ENCODE measurements at places on chromosomes 12 and 14.

DNA sequence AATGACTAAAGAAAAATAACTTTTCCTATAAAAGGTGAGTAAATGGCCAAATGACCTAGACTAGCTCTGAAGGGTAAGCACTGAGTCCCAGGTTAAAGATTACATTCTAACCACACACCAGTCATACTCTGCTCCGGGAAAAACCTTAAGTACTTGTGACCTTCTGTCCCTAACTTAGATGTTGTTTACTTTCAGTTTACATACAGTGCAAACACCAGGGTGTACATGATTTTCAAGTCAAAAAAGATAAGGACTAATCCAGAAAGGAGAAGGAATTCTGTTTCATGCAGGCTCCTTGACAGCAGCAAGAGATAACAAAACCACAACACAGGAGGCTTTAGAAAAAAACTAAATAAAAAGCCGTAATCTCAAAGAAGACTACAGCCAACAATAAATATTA lies 174.2 kb downstream of the PPM1H start:
- DNase-seq: no peak

DNA sequence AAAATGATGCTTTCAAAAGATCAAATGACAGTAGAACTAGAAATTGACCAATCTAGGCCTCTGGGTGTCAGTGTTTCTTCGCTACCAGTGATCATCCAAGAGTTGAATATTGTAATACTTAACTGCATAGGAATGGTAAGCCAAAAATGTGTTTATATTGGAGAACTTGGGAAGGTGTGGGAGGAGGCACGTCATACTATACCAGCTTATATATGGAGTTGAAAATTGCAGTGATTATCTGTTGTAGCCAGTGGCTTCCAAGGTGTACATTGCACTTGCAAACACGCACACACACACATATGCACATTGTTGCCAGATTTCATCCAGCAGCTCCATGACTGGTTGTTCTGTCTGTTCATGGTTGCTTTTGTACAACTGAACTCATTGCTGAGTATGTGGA lies 36.1 kb downstream of the EID3 start:
- no peak for DNase-seq

DNA sequence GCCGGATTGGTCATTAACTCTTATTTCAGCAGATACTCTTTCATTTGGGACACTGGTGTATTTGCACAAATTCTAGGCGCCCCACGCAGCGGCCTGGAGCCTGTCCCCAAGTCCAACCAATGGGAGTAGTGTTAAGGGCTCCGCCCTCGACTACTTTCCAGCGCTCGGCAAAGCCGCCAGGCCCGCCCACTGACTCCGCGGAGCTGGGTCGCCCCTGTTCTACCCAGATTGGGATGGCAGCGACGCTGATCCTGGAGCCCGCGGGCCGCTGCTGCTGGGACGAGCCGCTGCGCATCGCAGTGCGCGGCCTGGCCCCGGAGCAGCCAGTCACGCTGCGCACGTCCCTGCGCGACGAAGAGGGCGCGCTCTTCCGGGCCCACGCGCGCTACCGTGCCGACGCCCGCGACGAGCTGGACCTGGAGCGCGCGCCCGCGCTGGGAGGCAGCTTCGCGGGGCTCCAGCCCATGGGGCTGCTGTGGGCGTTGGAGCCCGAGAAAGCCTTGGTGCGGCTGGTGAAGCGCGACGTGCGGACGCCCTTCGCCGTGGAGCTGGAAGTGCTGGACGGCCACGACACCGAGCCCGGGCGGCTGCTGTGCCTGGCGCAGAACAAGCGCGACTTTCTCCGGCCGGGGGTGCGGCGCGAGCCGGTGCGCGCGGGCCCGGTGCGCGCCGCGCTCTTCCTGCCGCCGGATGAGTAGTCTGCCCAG lies at the start of gene ACOT6:
Gene ACOT6 (plus strand): TSS at position 179 of the 707 bp plus-strand sequence. CDS start 55 bp downstream, at position 234.
- peak; percentile 38 for DNase-seq

DNA sequence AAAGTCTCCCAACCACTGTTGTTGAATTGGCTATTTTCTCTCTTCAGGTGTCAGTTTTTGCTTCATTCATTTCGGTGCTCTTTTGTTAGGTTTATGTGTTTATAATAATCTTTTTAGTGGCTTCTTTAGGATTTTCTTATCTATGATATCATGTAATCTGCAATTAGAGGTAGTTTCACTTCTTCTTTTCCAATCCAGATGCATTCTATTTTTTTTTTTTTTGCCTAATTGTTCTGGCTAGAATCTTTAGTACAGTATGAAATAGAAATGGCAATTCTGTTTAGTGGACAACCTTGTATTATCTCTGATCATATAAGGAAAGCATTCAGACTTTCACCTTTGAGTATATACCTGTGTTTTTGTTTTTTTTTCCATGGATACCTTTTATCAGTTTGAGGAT lies 17.4 kb downstream of the CNOT2 start:
- DNase-seq: no peak

DNA sequence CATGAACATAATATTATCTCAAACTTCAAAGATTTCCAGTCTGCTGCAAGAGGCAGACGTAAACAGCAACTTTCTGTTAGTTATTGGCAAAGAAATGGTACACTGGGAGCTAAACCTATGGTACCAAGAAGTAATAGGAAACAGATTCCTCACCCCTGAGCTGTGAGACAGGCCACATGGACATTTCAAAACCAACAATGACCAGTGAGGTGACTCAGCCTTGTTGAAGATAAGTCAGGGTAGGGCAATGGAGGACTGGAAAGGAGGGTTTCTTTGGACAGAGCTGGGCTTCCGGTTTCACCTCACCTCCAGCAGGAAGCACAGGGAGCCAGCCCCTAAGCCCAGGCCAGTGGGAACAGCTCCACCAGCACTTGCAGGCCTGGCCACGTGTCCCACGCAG lies 1320.5 kb downstream of the AACS start:
- DNase-seq: no peak

DNA sequence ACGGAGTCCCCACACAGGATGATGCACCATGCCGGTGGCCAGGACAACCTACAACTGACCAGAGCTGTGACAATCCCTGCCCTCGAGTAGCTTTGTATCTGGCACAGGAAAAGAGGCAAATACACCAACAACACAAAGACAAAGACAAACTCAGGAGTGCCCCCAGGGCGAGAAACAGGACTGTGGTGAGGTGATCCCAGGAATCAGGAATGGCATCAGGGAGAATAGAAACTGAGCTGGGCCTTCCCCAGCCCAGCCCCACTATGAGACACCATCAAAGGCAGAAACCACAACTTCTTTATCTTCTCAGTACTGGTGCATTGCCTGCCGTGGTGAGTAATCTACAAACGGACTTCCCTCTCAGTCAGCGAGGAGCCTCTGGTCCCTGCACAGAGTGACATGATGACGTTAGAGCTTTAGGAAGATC lies 157.7 kb downstream of the TTC7B start:
- no peak for DNase-seq

DNA sequence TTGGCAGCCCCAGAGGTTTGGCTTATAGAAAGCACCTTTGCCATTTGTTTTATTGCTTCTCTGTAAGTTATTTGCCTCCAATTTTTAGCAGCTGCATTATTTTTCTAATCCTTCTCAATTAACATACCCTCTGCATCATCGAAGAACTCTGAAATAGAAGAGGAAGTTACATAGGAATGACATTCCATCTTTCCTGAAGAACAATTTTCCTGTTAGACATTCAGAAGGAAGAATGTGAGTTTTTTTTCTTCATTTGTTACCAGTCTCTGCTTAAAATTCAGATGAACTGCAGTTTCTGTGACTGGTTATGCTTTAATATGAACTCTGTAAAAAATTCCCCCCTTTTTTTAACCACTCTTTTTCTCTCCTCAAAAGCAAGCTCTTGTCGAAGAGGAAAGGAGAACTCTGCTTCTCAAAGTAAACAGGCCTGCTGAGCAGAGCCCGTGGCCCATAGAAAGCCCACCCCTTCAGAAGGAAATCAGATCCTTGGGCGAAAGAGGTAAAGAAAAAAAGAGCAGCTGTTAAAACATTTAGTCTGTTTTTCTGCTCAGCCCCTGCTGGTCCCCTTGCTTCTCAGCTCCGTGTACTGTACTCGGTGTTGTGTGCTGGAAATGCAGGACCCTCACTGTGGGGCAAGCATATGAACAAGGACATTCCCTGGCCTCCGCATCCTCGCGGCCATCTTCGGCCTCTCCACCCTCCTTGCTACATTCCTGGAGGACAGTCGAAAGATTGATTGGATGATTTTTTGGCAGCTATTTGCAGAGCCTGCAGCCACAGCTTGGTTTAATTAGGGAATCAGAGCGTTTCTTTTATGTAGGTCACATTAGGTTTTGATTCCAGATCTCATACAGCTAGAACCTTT lies 164.4 kb upstream of the LRIG3 start:
- no peak for DNase-seq

DNA sequence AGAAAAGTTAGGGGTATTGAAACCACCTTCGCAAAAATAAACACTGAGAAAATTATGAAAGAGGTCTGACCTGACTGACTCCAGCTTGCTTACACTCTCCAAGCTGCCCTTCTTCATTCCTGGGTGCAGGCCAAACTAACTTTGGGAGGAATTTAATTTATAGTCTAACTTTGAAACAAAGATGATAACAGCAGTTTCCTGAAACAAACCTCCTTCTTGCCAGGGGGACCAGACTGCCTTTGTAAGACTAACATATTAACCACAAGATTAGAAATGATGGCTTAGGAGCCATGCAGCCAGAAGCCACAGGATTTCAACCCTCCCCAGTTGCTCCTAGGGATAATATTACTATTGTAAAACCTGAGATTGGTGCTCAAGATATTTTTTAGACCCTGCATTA lies 13.8 kb upstream of the EEA1 start:
- no peak for DNase-seq

GRCh38 chr14:91883753-91884152 lies 16.4 kb upstream of the TC2N start:
- DNase-seq: no peak

DNA sequence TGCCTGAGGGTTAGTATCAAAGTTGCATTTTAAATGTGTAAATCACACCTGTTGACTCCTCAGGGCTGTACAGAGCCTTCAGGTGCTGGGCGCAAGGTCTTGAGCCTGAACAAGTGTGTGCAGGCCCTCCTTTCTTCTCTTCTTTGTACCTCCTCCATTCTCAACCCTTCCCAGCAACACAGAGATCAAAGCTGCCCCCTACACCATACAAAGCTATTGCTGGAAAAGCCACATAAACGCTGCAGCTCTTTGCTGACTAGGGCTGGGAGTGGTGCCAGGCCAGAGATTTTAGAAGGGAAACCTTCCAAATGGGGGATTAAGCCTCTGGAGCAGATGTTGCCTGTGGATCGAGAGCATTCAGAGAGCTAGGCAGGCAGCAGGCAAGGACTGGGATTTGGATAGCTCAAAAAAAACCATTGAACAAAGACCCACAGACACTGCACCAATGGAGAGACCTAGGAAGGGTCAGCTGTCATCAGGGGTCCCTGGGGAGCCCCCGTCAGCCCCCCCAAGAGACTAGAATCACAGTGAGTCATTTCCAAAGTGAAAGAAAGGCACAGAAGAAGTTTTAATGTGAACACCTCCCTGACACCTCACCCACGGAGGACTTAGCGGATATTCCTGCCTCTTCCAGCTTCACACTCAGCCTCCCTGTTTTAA lies 18.2 kb upstream of the SUSD6 start:
- DNase-seq: no peak

GRCh38 chr14:88208858-88209257 lies 114.2 kb downstream of the KCNK10 start:
- DNase-seq: no peak

GRCh38 chr14:75298187-75298965 lies 19.7 kb downstream of the FOS start:
- DNase-seq: no peak

DNA sequence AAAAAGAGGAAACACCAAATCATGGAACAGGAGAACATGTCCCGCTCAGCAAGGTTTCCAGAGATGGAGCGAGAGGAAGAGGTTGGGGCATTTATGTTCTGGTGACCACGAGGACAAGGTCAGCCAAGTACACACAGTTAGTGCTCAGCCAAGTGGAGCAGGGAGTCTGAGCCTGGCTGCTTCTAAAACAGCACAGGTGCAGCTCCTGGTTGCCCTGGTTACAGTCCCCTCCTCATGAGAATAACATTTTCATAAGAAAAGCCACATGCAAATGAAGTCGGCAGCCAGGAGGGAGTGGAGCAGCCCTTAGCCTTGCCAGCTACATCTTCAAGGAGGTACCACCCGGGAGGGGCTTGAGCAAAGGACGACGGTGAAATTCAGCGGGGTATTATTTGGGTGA lies 81.8 kb downstream of the NOS1 start:
- DNase-seq: no peak

DNA sequence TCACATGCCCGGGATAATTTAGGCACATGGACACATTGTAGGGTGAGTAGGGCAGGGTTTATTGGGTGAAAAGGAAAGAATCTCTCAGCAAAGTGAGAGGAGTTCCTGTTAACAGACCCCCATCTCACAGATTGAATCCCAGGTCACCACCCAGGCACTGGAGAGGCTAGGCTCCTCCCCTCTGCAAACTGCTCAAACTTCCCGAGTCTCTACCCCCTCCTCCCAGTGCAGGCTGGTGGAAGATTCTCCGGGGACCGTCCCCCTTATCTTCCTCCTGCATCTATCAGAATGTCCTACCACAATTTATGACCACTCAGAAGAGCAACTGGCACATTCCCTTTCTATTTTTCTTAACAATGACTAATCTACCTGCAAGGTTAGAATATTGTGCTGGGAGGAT lies 126.0 kb downstream of the NTF3 start:
- no peak for DNase-seq

GRCh38 chr12:52217223-52217622 lies 15.8 kb upstream of the KRT7 start:
- no peak for DNase-seq

DNA sequence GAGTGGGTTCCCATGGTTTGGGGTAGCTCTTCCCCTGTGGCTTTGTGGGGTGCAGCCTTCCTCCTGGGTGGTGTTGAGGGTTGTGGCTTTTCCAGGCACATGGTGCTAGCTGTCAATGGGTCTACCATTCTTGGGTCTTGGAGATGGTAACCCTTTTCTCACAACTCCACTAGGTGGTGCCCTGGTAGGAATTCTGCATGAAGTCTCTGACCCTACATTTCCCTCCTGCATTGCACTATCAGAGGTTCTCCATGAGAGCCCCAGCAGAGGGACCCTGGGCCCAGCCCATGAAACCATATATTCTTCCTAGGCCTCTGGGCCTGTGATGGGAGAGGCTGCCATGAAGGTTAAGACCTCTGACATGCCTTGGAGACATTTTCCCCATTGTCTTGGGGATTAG lies 1093.3 kb downstream of the SLC16A7 start:
- DNase-seq: no peak

DNA sequence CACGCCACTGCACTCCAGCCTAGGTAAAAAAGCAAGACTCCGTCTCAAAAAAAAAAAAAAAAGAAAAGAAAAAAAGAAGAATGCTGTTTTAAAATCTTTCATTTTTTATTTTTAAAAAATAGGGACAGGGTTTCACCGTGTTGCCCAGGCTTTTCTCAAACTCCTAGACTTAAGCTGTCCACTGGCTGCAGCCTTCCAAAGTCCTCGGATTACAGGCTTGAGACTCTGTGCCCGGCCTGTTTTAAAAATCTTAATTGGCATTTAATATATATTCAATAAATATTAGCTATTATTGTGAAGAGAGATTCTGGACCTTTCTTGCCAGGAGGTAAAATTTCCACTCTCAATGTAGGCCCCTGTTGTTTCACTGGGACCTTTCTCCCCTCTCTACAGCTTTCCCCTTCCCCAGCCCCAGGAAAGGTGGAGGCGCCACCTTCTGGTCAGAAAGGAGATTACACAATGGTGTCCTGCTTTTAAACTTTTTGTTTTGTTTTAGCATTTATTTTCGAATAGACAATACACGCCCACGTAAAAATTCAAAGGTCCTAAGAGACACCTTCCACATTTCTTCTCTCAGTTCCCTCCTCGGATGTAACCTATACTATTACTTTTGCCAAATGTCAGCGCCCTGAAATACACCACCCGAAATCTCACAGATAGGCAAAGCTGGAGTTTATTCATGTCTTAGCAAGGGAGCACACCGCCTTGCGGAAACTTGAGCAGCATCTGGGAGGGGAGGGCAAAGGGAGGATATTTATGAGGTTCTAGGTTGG lies 23.8 kb upstream of the PHC1 start:
- DNase-seq: peak; percentile 58

Data from activated T-cell treated with anti-CD3 and anti-CD28 coated beads for 4 hours (primary cell).